ENCODE measurements at places on chromosomes 5 and 9.
A peak's percentile ranks its signal among the peaks of the same experiment; 100 is the strongest.

- DNase-seq, result no peak
- H3K4me1 ChIP-seq, result peaks cover 17% of the 10 kb centered on the region
- no peak overlapping the region for H3K4me3 ChIP-seq
- no peaks in the 10 kb centered on the region for H3K36me3 ChIP-seq
- no peaks in the 10 kb centered on the region for H3K27me3 ChIP-seq
- no peak overlapping the region for H3K27ac ChIP-seq
Observed at GRCh38 chr5:176545737-176546509, 3.2 kb upstream of the CDHR2 start.

GRCh38 chr5:91123901-91124300 lies 259.2 kb downstream of the ARRDC3 start:
- no peak overlapping the region for H3K4me3 ChIP-seq
- H3K27me3 ChIP-seq, result no peaks in the 10 kb centered on the region
- no peaks in the 10 kb centered on the region for H3K36me3 ChIP-seq
- no peak for DNase-seq
- H3K27ac ChIP-seq, result no peak overlapping the region

DNA sequence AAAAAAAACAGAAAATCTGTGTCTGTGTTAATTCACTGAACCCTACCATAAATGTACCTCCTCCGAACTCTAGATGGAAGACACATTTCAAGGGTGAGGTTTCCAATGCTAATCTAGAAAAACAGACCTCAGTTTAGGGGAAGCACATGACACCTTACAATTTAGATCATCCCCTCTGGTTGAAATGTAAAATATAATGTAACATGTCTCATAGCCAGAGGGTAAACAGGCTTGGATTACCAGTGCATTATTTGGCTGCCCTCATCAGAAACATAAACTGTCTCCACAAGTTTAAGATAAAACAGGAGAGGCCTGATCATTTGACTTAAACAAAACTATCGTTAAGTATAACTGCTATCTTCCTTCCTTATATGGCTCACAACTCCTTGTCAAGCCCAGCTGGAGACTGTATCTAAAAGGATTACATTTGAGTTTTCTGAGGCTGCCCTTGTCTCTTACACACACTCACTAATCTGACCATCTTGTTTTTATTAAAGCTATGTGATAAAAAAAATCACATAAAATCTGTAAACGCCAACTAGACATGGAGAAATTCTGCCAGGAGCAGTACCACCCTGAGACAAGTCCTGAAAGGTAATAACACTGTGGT lies 105.7 kb downstream of the LURAP1L start:
- H3K4me1 ChIP-seq, result peaks cover 18% of the 10 kb centered on the region
- no peak for DNase-seq
- H3K4me3 ChIP-seq, result no peak overlapping the region
- no peaks in the 10 kb centered on the region for H3K36me3 ChIP-seq
- H3K27ac ChIP-seq, result no peak overlapping the region
- H3K27me3 ChIP-seq, result no peaks in the 10 kb centered on the region

DNA sequence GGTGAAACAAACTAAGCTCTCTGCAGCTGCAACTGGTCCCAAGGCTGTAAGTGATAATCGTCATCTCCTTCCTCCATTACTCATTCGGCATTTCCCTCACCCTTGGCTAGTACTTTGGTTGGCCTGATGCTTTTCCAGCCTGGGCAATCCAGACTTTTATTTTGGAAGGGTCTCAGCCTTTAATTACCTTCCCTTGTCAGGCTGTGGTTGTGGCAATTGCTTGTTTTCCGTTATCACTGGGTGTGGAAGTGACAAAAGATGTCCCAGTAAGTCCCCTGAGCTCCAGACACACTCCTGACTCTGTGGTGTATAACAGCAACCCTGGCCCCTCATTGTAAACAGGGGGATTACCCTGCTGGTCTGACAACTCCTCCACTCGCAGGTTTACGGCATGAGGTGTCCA lies 6.3 kb upstream of the FAF2 start:
- no peak overlapping the region for H3K27ac ChIP-seq
- H3K27me3 ChIP-seq, result no peaks in the 10 kb centered on the region
- H3K36me3 ChIP-seq, result no peaks in the 10 kb centered on the region
- no peak overlapping the region for H3K4me3 ChIP-seq
- peaks cover 4% of the 10 kb centered on the region for H3K4me1 ChIP-seq

- peaks cover 11% of the 10 kb centered on the region for H3K4me1 ChIP-seq
- DNase-seq, result no peak
- H3K4me3 ChIP-seq, result no peak overlapping the region
- H3K27ac ChIP-seq, result no peak overlapping the region
Observed at GRCh38 chr5:173486355-173487225, 129.9 kb downstream of the BOD1 start.

DNA sequence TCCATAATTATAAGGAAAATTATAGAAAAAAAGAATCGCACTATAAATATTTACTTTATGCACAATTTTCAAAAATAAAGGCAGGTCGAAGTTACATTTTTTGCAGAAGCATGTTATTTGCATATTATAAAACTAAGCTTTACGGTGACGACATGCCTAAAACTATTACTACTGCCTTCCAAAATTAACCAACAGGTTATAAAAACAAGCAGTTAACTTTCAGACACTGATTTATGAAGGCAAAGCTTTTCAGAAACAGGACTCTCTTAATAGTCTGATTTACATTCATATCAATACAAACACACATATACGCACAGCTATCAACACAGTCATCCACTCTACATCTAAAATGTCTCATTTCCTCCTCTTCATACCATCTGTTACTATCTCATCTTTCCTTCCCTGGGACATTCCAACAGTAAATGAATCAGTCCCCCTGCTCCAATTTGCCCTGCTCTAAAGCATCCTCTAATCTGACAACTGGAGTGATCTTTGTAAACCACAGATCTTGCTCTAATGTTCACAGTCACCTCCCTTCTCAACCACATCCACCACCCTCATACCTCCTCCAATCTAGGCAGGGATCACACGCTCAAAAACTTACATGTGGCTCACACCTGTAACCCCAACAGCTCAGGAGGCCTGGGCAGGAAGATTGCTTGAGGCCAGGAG lies 21.6 kb downstream of the FBXW11 start:
- no peaks in the 10 kb centered on the region for H3K27me3 ChIP-seq
- H3K4me3 ChIP-seq, result no peak overlapping the region
- no peak overlapping the region for H3K27ac ChIP-seq
- H3K4me1 ChIP-seq, result peaks cover 12% of the 10 kb centered on the region
- H3K36me3 ChIP-seq, result peaks cover 19% of the 10 kb centered on the region
- DNase-seq, result peak; percentile 54

DNA sequence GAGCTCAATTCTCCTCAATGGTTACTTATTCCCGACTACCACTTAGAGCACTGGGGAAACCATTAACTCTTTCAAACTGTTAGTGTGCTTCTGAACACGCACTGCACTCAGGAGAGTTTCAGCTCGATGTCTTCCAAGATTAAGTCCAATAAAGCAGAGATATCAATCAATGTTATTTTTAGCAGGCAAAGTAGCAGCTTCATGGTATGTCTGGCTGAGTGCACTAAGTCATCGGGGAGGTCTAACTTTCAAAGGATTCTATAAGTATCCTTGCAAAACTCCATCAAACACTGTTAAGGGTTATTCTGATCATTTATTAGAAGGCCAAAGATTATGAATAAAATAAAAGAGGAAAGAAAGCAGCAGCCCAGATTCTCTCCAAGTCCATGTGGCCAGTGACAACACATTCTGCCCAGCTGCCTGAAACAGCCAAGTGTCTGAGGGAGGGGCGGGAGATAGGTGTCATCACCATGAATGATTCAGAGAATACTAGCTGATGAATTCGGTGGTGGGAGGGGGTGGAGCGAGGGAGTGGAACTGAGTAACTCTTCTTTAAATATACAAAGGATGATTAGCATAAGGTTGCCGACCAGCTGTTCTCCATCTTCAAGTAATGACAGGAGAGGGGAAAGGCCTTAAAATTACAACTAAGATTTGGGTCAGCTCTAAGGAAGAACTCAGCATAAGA lies 21.3 kb downstream of the NREP start:
- peak overlapping the region; percentile 14 for H3K4me3 ChIP-seq
- DNase-seq, result peak; percentile 97
- H3K36me3 ChIP-seq, result peaks cover 3% of the 10 kb centered on the region

DNA sequence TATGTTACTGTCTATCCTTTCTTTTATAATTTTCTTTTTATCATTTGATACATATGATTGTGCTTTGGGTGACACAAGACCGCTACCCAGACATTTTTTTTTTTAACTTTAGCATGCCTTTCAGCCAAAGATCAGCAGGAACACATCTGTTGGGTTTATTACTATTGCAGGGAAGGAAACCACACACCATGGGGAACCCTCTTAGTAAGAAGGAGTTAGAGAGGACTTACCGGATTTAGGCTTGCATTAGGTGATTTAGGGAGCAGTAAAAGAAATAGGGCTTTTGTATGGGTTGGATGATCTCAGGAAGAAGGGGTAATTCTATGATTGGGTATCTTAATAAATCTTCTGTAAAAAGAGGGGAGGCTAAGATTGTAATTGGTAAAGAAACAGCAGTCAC lies 138.2 kb downstream of the SNX18 start:
- H3K36me3 ChIP-seq, result no peaks in the 10 kb centered on the region
- no peak overlapping the region for H3K4me3 ChIP-seq
- no peak overlapping the region for H3K27ac ChIP-seq
- peaks cover 4% of the 10 kb centered on the region for H3K27me3 ChIP-seq
- H3K4me1 ChIP-seq, result no peaks in the 10 kb centered on the region

DNA sequence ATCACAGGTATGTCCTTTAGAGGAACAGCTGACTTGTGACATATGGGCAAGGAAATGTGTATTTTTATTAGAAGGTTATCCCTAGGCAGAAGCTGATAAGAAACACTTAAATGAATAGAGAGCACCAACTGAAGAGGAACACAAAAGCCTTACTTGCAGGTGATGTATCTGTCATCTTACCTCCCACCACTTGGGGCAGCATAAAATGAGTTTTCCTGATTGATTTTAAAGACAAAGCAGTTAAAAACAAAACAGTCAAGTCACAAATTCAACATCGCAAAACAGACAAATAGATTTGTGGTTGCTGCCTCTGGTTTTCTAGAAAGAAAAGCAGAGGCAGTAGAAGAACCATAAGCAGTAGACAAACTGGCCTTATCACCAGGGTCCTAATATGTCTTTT lies 302.4 kb upstream of the ZNF462 start:
- no peak overlapping the region for H3K4me3 ChIP-seq
- peak; percentile 27 for DNase-seq
- no peaks in the 10 kb centered on the region for H3K36me3 ChIP-seq
- H3K4me1 ChIP-seq, result no peaks in the 10 kb centered on the region
- H3K27me3 ChIP-seq, result no peaks in the 10 kb centered on the region

All from SJCRH30 (cell line).